ENCODE measurements at places on chromosomes 6 and 20.

DNA sequence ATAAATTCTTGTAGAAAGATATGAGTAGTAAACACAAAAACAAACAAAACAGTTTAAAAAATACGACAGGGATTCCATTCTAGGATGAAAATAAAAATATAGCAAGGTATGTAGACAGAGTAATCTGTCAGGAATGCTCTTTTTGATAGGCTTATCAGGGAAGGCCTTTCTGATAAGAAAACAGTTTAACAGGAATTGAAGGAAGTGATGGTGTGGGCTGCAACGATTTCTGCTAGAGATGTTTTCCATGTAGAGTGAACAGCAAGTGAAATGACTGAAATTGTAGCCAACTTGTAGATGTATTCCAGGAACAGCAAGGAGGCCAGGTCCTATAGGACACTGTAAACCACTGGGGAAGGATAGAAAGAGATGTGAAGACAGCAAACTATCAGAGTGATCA, 689.7 kb upstream of the GJE1 start:
- no peak for DNase-seq

DNA sequence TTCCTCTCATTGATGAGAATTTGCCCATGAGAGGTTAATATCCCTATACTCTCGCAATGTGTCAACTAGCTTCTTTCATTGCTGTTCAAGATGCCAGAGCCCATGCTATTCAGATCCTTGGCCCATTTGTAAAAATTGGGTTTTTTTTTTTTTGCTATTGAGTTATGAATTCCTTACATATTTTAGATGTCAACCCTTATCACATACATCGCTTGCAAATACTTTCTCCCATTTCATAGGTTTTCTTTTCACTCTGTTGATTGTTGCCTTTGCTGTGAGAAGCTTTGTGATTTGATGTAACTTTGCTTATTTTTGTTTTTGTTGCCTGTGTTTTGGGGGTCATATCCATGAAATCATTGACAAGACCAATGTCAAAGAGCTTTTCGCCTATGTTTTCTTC, 32.2 kb upstream of the IPCEF1 start:
- no peak for DNase-seq

DNA sequence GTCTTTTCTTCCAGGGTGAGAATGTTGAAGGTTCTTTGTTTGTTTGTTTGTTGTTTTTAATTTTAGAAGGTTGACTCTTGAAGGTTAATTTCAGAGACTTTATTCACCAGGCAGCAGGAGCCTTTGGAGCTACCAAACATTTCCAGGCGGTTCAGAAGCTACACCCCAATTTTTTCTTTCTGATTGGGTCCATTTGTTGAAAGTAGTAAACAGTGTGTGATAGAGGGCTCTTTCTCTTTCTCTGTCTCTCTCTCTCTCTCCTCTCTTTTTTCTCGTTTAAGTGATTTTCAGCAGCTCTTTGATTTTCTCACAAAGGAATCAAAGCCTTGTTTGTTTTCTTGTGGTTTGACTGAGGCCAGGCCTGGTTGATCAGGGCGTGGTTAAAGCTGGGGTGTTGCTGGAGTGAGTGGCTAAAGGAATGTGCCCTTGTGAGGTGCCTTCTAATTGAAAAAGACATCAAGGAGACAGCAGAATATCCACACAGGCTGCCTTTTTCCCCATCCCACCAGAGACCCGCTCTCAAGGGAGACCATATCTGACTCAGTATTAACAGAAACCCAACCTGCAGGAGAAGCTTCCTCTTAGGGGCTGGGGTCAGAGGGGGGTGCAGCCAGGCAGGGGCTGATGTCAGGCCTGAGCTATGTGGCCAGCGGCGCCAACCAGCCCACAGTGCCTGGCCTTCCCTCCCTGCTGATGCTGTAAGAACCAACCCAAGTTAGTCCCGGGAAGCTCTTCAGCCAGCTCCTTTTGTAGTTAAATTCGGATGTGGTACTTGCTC, 40.4 kb upstream of the NAA20 start:
- no peak for DNase-seq

GRCh38 chr6:13479971-13480434, 7.4 kb downstream of the GFOD1 start:
- DNase-seq, result no peak

- DNase-seq, result peak; percentile 87
Observed at GRCh38 chr6:87905101-87905641, 142.5 kb upstream of the SPACA1 start.

- DNase-seq, result no peak
Observed at GRCh38 chr6:75025371-75025770, 180.5 kb downstream of the COL12A1 start.

GRCh38 chr20:18404172-18404571, 62.7 kb downstream of the DZANK1 start:
- DNase-seq, result no peak

GRCh38 chr20:24146231-24146634, 157.7 kb upstream of the GGTLC1 start:
- DNase-seq, result no peak

DNA sequence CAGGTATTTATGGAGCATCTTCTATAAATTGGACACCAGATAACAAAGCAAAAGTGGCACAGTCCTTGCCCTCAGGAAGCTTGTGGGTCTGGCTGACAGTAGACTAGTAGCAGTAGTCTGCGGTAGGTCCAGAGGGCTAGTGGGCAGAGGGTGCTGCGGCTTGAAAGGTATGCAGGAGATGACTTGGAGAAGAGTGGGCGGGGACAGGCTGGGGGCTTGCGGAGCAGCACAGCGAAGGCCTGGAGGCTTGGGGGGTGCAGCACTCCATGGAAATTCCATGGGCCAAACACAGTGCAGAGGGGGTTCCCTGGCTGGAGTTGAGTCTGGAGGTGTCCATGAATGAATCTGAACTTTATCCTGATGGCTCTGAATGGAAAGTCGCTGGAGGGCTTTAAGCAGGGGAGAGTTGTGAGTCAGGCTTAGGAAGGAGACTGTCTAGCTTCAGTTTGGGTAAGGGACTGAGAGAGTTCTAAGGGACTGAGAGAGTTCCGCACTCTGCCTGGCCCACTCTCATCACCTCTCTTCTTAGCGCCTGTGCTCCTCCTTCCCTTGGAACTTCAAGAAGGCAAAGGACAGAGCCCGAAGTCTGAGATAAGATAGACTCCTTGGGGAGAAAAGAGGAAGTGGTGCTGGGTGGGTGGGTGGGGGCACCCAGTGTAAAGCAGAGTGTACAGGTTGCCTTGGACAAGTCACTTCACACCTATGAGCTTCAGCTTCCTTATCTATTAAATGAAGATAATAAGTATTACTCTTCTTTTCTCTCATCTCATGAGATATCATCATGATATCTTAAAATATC, 8.8 kb downstream of the PKIG start:
- DNase-seq, result no peak

DNA sequence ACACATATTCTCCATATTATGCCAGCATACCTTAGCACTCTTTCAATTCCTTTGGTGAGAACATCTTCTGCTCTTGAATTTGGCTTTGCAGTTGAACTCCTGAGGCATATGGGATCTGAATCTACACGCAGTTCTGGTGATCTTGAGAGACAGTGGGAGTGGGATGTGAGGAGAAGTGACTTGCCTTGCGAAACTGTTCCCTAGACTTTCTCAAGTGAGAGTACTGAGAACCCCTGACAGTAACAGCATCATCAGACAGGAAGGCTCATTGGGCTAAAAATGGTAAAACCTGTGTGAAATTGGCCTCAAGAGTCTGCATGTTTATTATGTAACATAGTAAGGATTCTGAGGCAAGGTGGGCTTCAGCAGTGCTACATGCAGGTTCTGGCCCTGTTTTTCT, 49.1 kb upstream of the CEP85L start:
- no peak for DNase-seq

- no peak for DNase-seq
Observed at GRCh38 chr6:133854364-133855275, 34.3 kb upstream of the TCF21 start.

DNA sequence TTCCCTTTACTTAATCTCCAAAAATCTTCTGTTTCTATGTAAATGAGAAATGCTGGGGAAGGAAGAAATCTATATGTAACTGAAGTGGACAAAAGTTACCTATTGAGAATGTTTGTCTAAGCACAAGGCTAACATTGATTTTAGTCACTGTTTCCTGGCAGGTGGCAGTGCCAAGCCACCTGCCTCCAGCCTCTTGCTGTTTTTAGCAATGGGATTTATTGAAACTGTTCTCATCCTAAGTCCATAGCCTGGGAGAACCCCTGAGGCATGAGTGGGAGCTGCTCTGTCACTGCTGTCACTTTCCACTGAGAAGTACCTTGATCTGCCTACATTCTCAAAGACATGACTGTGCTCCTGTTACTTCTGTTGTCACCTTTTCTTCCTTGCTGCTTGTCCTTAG, 14.7 kb downstream of the ENPP3 start:
- DNase-seq, result no peak

DNA sequence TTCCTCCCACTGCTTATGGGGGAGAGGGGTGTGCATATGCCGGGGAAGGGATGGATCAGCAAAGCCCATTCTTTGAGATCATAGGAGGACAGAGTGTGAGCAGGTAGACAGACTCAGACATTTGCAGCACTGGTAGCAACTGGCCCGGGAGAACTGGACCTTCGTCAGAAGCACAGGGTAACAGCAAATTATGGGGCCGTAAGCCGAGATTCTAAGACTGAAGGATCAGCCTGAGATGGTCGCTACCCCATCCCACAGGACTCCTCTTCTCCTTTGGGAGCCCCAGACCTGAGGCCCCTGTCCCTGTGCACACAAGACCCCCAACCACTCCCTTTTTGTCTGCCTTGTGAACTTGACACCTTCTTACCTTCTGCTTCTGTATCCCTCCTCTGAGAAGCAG, 106.5 kb downstream of the TOX2 start:
- DNase-seq, result no peak

- peak; percentile 90 for DNase-seq
Observed at GRCh38 chr6:159116343-159116742, 52.9 kb upstream of the FNDC1 start.

DNA sequence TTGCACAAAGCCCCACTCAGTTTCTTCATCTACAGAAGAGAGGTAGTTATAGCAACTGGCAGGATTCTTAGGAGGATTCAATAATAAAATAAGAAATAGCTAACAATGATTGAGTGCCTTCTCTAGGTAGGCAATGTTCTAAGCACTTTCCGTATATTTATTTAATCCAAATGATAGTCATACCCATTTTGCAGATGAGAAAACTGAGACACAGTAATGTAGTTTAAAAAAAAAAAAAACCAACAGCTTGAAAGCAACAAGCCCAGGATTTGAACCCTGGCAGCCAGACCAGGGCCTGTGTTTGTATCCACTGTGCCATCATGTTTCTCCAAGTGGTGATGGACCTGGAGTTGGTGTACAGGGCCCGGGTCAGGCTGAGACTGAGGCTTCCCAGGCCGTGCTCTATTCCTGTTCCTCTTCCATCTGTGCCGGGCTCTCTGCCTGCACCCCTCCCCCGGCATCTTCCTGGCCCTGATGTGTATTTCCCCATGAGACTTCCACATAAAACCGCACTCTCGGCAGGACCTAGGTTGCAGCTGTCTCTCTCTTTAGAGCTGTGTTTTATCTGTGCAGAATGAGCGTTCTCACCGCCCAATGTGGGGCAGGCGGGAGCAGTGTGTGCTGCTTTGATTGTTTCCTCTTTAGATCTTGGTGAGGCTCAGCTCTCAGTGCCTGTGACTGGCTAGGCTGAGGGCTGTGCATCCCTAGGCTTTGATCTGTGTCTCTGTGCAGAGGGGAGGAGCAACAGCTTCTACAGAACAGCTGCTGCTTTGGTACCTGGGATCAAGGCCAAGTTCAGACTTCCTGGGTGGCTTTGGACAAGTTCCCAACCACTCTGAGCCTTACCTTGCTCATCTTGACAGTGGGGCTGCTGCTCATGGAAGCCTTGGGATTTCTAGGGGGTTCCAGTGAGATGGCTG, 49.5 kb downstream of the TOX2 start:
- peak; percentile 27 for DNase-seq

- DNase-seq, result no peak
Observed at GRCh38 chr6:19432966-19433498, 404.1 kb upstream of the ID4 start.

Measured in NAMALWA (cell line).